M059J (cell line): ENCODE measurements at places on chromosomes 11 and 22. TPM values are rescaled to one million over a fixed set of nuclear protein-coding genes. Genes with fewer than 3 reads are reported as not detected.
A peak's percentile ranks its signal among the peaks of the same experiment; 100 is the strongest.

DNA sequence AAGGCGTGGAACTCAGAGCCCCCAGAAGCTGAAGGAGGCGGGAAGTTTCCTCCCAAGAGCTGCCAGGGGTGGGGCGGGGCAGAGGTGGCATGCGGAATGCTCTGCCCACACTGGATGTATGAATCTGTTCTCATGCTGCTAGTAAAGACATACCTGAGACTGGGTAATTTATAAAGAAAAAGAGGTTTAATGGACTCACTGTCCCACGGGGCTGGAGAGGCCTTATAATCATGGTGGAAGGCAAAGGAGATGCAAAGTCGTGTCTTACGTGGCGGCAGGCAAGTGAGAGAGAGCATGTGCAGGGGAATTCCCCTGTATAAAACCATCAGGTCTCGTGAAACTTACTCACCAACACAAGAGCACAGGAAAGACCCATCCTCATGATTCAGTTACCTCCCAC lies 57.6 kb downstream of the SMIM38 start:
- no peak for DNase-seq

GRCh38 chr11:44351898-44352498 lies 42.1 kb upstream of the ALX4 start:
- DNase-seq, result no peak

GRCh38 chr11:18001191-18001590 lies 11.7 kb downstream of the SERGEF start:
- DNase-seq, result no peak

- DNase-seq, result no peak
Observed at GRCh38 chr11:68082481-68082880, 38.7 kb downstream of the CHKA start.

DNA sequence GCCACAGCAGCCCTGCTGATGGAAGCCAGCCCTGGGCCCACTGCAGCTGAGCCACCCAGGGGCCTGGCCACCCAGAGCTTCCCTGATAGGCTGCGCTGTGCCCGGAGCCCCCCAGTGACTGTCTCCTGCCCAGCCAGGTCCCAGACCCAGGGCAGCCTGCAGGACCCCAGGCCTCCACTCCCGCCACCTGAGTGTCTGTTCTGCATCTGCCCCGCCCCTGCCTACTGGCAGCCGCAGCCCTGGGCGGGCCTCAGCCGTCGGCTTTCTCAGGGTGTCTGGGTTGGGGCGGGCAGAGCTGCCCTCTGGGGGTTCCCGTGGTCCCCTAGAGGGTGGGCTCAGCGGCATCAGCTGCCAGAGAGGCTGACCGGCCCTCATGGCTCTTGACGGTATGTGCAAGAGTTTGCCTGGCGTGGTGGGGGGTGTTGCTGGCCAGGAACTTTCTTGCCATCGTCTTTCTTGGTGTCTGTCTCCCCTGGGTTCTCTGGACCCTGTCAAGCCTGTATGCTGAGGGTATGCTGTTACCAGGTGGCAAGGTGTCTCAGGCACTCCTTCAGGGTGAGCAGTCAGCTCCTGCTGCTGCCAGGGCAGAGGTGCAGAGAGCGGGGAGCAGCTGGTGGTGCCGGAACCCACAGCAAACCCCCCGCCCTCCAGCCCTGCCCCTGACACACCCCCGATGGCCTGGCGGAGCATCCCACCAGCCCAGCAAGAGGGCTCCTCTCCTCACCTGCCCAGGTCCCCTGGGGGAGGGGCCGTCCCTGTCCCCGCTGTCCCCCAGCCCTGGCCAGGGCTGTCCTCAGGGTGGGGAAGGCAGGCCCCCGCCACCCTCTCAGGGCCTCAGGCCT lies 12.2 kb upstream of the PIM3 start:
- no peak for DNase-seq

GRCh38 chr11:64298966-64299846 lies 952 bp upstream of the CATSPERZ start:
- peak; percentile 25 for DNase-seq

DNA sequence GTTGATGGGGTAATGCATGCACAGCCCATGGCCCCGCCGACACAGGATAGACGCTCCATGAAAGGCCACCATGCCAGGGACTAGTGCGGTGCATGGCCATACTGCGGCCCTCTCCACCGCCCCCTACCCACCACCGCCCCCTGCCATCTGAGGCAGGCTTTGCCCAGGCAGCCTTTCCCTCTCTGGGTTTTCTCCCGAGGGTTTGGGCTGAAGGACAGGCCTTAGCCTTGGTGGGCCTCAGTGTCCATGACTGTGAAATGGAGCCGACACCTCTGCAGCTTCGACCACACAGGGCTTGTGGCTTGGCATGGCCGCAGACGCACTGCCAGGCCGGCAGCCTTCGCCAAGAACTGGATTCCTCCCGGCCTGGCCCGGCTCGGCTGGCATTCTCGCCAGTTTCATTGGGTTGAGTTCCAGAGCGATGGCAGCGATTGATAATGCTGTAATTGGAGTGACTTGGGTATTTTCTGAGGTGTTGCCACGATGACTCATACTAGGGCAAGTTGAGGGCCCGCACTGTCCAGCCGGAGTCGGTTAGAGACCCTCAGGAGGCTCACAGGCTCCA lies 111.3 kb downstream of the WNT7B start:
- peak; percentile 27 for DNase-seq

DNA sequence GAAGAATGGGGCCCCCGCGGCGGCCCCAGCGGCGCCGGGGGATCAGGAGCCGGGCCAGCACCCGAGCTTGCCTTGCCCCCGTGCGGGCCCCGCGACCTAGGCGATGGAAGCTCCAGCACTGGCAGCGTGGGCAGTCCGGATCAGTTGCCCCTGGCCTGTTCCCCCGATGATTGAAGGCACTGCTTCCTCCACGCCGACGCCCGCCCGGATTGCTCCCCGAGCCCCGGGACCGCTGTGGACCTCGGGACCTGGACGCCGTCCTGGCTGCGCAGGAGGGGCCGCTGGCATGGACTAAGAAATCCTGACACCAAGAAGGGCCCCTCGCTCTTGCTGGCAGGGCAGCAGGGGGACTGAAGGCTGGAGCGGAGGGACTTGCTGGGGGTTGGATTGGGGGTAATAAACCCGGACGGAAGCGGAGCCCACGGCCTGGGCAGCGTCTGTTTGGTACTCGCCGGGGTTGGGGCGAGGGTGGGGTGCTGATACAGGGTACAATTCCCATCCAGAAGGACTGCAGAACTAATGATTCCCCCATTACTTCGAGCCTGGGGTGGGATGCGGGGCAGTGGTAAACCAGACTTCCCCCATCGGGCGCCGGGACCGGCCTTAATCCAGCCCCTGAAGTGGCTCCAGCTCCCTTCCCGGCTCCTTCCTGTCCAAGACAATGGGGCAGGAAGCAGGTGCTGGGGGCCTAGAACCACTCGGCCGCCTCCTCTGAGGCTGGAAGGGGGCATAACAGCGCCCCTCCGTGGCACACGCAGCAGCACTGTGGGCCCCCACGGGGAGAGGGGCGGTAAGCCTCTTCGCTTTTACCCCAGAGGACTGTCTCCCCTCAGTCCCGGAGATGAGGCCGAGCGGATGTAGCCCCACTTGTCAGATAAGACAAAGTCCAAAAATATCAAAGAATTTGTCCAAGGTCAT lies 1.0 kb downstream of the CCDC85B start:
- peak; percentile 83 for DNase-seq

DNA sequence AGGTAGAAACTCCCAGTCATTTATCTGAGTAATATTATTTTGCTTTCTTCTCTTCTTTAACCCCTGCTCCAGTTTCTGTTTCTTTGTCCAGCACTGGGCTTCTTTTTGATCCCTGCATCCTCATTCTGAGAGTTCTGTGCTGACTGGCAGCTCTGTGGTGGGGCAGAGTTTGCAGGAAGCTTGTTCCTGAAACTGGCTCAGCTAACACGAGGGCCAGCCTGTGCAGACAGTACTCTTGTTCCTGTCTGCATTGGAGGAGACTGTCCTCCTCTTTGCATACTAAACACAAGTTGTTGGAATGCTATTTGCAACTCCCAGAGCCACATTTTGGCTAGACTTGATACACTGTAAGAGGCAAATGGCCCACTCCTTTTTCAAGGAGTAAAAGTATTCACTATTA lies 93.1 kb upstream of the HORMAD2 start:
- no peak for DNase-seq

- DNase-seq, result no peak
Observed at GRCh38 chr11:8544807-8545206, 49.2 kb downstream of the STK33 start.

GRCh38 chr11:117345039-117345438 lies 17.4 kb downstream of the CEP164 start:
- DNase-seq, result peak; percentile 36

- peak; percentile 28 for DNase-seq
Observed at GRCh38 chr11:19419021-19419750, 178.4 kb upstream of the E2F8 start.

DNA sequence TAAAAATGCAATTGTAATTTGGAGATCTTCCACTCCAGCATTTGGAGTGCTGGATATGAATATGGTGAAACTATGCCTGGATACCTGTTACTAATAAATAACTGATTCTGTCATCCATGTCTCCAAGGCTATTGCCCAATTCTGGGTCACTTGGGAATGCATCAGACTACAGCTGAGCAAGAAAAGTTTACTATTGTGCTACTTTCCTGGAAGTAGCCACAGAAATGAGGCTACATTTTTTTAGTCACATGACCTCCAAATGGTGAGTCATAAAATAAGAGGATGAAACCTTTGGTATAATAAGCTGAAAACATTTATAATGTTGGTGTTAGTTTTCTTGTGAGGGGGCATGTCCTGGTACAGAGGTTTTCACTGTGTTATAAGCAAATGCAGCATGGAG lies 44.4 kb downstream of the DCDC1 start:
- DNase-seq, result peak; percentile 82

DNA sequence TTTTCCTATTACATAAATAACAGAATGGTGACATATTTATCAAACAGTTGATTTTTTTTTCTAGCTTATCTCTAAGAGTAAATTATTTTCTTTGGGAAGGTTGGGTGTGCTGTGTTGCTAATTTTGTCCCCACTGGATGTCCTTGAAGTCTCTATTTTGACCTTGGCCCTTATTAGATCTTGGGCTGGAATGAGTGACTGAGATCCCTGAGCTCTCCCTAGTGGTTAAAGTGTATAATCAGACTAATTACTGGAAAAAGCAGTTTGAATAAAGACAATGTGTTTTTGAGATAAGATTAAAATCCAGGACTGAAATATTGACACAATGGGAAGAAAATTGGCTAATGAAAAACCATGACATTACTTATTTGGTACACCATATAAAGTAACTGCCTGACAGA lies 56.1 kb downstream of the AASDHPPT start:
- no peak for DNase-seq

DNA sequence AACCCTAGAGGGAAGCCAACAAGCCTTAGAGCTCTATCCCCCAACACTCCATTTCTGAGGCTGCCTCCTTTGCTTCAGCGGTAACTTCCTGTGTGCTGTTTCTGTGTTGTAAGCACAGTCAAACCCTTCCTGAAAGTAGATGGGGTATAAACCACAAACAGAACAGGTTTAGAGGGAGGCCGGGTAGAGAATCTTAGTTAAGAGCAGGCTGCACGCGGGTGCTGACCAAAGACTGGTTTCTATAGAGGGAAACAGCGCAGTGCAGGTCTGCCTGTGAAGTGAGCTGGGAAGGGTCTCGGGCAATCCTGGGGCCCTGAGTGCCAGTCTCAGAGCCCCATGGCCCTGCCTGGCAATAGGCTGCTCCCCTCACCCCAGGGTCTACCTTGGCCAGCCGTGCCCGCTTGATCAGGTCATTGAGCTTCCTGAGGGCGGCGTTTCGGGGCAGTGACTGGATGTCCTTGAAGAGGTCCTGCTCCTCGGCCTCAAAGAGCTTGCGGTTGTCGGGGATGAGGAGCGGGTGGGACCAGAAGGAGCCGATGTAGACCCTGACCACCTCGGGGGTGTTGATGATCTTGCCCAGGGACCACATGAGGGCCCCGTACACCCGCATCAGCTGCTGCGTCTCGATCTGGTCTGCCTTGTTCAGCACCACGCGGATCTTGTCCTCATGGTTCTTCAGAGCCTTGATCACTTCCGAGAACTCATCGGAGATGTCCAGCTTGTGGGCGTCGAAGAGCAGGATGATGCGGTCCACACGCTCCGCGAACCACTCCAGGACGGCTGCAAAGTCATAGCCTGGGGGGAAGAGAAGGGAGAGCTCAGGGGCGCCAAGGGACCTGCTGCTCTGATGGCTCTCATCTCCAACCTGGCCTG lies 15.3 kb upstream of the CDC42BPG start:
- DNase-seq, result no peak

DNA sequence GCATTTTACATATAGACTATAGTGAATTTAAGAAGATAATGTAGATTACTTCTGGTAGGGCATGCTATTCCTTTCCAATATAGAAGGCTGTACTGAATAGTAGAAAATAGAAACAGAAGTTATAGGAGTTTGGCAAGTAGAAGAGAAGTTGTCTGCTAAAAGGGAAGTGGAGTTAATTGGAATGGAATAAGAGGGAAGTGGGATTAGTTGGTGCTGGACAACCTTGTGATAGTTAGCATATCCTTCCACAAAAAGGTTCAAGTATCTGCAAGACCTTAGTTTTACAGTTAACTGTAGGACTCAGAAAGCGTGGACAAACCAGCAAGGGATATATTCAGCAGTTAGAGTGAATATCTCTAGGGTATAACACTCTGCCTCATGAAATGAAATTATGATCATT lies 185.5 kb downstream of the SWAP70 start:
- no peak for DNase-seq

- peak; percentile 38 for DNase-seq
Observed at GRCh38 chr11:47411884-47412746, 3.7 kb downstream of the SLC39A13 start.

GRCh38 chr11:41245184-41245583 lies 214.3 kb downstream of the LRRC4C start:
- no peak for DNase-seq

- DNase-seq, result no peak
Observed at GRCh38 chr11:2761131-2762030, 61.6 kb upstream of the KCNQ1OT1 start.

- no peak for DNase-seq
Observed at GRCh38 chr11:28099715-28100114, 8.2 kb downstream of the KIF18A start.

DNA sequence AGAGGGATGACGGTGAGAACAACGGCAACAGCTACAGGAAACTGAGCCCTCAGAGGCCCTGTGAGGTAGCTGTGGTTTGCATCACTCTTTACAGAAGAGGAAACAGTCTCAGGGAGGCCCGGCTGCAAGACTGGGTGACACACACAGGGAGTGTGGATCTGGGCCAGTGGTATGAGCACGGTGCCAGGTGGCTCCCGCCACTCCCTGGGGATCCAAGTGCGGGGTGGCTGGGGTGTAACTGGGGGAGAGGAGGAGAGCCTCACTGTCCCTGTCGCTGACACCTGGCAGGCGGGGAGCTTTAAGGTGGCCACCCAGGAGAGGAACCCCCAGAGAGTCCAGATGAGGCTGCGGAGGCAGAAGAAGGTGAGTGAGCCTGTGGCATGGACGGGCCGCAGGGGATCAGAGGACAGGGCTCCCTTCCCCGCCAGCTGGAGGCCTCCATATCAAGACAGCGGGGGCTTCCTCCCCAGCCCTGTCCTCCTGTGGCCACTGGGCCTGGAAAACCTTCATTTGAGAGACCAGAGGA lies 5.6 kb downstream of the RGL4 start:
- DNase-seq, result no peak

The PSMD13 gene
- 162 and 239 TPM in 2 replicates for total RNA-seq

The OR8G1 gene
- not detected in 2 replicates for total RNA-seq

The MYBPC3 gene
- not detected in 2 replicates for total RNA-seq

The ADAMTS15 gene
- total RNA-seq, result 6.9 and 10.9 TPM in 2 replicates

The WBP2NL gene
- total RNA-seq, result 0.54 TPM in 1 of 2 replicates, not detected in the other

The DUSP8 gene
- 1.2 and 3.5 TPM in 2 replicates for total RNA-seq

The MOGAT2 gene
- total RNA-seq, result not detected in 2 replicates

The RASL10A gene
- 0.07 TPM in 1 of 2 replicates, not detected in the other for total RNA-seq
